ENCODE measurements at places on chromosomes 16 and 17.

DNA sequence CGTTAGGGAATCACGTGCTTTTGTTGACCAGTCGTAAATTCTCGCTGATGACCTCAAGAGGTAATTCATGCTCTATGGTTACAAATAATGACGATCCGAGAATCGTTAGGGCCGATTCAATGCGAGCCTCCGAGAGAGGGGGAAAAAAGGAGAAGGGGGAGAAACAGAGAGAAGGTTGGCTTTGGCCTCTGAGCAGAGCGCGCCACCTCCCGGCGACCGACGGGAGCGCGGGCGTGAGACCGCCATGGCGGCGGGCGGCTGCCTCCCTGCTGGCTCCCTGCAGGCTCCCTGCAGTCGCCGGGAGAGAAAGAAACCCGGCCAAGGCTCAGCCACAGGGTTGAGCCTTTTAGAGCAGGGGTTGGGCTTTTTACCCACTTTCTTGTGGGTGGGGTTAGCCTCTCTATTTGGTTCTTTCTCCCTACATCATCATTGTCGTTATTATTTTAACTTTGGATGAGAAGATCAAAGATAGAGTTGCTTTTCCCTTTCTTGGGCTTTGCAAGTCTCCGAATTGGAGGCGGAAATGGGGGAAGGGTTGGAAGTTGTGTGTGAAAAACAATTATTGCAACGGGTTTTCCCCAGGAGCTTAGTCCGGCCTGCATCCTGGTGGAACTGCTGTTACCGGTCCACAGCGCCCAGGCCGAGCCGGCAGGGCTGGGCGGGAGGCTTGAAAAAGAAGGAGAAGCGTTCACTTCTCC, 410 bp upstream of the HOXB5 start:
- DNase-seq = peak; percentile 98

GRCh38 chr16:24977678-24978075, 37.5 kb downstream of the ARHGAP17 start:
- DNase-seq = no peak

DNA sequence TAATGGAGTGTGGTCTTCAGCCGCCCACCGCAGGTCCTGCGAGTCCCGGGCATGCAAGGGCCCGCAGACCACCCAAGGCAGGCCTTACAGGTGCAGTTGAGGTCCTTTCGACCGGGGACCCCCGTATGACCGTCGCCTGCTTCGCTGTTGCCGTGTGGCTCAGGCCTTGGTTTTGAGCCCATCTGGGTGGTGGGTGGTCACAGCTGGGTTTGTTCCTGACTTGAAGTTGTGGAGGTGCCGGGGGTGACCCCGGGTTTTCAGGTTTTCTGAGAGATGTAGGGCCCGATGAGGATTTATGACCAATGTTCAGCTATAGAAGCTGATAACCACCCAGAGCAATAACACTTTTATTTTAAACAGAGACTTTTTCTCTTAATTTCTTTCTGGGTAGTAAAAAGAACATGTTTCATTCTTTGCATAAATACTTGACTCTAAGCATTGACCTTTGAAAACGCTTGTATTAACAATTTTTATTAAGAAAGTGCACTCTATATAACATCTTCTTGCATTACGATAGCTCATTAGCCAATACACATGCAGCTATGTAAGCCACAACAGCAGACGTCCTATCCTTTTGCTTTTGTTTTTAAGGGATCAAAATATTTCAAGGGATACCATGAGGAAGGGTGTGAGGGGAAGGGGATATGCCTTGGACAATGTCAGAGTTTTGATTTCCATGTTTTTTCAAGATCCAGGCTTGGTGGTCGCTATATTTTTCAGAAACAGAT, 1.9 kb downstream of the FOXL1 start:
- DNase-seq = no peak

DNA sequence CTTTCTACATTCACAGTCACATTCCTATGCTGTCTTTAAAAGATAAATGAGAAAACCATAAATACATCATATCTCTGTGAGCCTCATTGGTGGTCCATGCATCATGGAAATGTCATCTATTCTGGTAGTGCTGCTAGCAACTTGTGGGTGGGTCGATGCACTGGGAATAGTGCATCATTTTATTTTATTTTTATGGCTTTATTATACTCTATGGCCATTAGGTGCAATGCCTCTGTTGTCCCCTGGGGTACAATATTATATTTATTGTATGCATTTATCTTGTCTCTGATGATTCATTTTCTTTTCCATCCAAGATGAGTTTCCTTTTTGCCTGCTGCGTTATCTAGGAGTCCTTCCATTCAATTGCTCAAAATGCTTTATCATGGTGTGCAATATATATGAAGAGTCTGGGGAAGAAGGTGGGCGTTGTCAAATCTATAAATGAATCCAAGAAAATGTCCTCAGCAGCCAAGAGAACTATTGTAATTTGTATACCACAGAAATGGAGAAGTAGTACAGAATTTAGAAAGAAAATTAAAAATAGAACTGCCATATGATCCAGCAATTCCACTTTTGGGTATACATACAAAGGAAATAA, 324.0 kb downstream of the KCNJ2 start:
- no peak for DNase-seq

DNA sequence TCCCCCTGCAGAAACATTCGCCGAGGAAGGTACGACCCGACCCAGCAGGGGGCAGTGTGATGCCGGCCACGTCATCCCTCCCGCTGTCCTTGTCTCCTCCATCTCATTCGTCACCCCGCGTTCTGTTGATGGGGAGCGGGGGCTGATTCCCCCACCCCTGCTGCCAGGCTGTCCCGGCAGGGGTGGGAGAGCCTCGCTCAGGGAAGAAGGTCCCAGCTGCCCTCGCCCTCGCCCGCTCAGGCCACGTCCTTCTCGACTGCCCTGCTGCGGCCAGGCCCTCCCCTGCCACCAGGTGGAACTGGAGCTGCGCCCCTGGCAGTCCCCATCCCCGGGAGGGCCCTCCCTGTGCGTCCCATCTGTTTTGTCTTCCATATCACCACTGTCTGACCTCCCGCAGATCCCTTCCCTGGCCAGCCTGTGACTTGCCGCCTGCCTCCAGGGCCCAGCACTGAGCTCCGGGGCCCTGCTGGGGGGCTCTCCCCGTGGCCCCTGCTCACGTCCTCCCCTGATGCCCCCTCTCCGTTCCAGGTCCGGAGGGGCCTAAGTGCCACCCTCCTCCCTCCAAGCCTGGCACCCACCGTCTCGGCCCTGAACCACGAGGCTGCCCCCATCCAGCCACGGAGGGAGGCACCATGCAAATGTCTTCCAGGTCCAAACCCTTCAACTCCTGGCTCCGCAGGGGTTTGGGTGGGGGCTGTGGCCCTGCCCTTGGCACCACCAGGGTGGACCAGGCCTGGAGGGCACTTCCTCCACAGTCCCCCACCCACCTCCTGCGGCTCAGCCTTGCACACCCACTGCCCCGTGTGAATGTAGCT, 20.6 kb downstream of the ADAM11 start:
- peak; percentile 21 for DNase-seq

DNA sequence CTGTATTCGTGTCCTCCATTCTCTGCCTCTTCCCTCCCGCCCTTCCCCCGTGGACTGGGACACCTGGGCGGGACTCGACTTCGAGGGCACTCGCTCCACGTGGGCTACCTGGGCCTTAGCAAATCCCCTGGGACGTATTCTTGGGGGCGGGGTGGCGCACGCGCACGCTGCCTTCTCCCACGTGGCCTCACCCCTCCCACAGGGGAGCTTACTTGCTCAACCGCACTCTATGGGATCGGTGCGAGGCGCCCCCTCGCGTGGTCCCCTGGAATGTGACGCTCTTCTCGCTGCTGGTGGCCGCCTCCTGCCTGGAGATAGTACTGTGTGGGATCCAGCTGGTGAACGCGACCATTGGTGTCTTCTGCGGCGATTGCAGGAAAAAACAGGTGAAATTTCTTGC, 3.5 kb downstream of the VMO1 start:
- DNase-seq = no peak

- no peak for DNase-seq
Observed at GRCh38 chr17:39164675-39165143, 1.3 kb downstream of the ARL5C start.

- DNase-seq = no peak
Observed at GRCh38 chr17:63973930-63974593, 1.3 kb upstream of the SCN4A start.

- no peak for DNase-seq
Observed at GRCh38 chr17:41464682-41465081, 2.5 kb downstream of the KRT32 start.

GRCh38 chr17:32970281-32970680, 21.4 kb upstream of the SPACA3 start:
- no peak for DNase-seq

DNA sequence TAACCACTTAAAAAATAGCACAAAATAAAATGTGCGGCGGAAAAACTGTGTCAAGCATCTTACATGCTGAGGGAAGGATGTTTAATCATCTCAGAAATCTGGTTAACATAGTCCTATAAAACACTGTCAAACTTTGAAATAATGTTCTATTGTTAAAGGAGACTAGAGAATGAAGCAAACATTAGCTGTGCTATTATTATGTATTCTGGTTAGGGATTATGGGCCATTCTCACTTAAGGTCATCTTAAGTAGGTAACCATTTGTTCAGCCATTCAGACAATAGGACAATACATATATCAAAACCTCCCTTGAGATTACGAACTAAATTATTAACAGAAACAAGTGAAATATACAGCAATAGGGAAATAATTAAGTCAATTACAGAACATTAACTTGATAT, 24.7 kb downstream of the GRB2 start:
- no peak for DNase-seq

DNA sequence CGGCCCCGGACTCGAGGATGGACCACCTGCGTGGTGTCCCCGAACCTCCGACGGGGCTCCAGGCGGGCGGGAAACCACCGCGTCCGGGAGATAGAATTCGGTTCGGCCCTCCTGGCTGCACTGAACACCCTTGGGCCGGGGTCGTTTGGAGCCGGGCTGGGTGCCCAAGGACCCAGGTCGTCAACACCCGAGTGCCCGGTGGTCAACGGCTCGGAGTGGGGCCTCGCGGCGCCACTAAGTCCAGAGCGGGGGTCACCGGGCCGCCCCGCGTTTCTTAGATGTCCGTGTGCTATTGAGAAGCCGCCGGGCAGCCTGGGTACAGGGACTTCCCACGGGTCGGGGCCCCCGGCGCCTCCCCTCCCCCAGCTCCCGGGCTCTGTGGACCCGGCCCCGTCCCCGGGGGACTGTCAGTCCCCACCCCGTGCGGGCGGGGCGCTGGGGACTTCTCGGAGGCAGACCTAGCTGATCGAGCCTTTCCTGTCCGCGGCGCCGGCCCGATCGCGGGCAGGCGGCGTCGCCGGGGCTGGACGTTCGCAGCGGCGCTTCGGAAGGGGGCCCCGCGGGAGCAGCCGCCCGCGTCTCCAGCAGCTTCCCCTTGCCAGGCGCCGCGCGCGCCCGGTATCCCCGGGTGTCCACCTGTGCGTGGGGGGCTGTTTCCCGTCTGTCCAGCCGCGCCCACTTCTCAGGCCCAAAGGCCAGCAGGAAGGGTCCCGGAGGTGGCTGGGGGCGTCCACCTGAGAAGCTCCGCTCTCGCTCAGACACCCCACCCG, 655 bp upstream of the NPTX1 start:
- DNase-seq = peak; percentile 45

DNA sequence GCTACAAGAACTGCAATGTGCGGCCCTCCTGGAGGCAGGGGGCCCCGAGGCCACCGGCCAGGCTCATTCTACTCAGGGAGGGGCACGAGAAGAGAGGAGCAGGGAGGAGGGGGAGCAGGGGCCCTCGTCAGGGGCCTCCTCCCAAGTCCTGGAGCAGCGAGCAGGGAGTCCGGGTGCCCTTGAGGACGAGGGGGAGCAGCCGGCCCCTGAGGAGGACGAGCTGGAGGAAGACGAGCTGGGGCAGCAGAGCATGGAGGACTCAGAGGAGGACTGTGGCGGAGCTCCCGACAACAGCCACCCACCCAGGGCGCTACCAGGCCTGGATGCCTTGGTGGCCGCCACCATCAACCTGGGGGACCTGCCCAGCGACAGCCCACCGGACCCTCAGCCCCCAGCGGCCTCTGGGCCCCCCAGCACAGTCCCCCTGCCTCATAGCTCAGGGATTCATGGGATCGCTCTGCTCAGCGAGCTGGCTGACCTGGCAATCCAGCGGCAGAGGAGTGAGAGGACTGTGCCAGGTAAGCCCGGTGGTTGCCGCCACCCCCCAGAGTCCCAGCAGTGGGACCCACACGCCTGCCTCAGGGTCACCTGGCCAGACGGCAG, 52.2 kb downstream of the BAHCC1 start:
- no peak for DNase-seq

GRCh38 chr16:50323335-50324011, 45.3 kb downstream of the BRD7 start:
- no peak for DNase-seq

DNA sequence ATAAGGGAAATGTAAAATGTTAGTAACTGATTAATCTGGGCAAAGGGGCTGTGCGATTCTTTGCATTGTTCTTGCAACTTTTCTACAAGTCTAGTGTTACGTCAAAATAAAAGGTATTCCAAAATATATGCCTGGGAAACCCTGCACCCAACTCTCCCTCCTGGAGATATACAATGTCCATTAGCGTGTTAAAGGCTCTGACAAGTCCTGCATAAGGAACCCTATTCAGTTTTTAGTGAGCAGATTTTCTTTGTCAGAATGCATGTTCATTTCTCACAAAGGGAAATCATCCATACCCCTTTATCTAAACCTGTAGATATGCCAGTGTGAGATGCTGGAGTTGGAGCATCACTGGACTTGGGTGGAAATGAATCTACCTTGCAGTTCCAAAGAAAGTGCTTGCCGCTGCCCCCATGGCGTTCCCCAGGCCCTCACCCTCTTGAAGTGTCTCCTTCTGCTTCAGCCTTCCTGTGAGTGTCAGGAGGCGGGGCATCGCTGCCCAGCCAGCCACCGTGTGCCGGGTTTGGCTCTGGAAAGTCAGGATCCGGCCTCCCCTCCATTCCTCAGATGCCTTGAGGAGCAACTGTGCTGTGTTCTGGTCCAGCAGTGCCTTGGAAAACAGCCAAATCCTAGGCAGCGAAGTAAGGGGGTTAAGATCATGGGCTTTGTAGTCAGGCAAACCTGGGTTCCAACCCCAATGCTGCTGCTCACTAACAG, 85.5 kb downstream of the RMI2 start:
- no peak for DNase-seq

DNA sequence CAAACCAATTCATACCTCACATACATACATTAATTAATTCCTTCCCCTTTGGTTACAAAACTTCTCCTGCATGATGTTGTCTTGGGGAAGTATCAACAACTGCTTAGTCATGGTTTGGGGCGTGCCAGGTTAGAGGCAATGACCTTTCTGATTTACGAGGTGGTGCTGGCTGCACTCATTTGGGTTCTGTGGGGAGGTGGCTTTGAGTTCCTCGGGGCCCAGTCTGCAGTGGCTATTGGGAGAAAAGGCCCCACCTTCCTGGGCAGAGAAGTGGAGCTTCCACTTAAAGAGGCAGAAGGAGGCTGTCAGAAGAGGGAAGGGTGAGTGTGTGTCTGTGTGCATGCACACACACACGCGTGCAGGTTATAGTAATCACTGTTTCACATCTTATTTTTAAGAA, 10.2 kb upstream of the ETV4 start:
- no peak for DNase-seq

GRCh38 chr17:65459677-65460347, 101.6 kb downstream of the AXIN2 start:
- DNase-seq = no peak

- no peak for DNase-seq
Observed at GRCh38 chr16:88430524-88431446, 22.3 kb upstream of the ZFPM1 start.

Data from NCI-H1092 (cell line).